ENCODE measurements at places on chromosomes 2 and 18.

- no peak for DNase-seq
These were observed 86.9 kb downstream of the RRM2 start for GRCh38 chr2:10209406-10209935.

DNA sequence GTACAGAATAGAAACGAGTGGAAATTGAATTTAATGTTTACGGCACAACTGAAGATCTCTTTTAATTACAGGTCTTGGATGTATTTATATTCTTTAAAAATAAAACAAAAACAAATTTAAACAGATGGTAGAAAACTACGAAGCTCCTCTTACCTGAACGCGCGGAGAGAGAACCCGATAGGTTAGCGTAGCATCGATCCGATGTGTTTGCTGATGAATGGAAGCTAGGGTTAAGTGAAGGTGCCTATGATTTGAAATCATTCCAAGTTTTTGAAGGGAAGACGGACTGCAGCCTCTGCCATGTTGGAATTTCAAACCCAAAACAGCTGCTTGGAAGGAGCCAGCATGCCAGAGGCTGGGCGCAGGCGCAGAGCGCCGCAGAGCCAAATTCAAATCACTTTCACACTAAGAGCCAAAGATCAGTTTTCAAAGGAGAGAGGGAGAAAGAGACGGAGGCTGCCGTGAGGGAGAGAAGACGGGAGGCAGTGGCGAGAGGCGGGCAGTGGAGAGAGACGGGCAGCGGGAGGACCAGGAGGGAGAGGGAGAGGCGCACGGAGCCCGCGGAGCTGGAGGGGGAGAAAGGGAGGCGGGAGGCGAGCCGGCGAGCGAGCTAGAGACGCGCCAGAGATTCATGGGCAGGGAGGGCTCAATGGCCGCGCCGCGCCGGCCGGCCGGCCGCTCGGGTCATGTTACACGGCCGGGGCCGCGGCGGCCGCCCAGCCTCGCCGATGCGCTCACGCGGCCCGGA lies at the start of gene FIGN:
TSS of gene FIGN (minus strand) at position 324 of the 748 bp plus-strand sequence. CDS start 1,081 bp downstream, outside the sequence.
- DNase-seq: peak; percentile 64

DNA sequence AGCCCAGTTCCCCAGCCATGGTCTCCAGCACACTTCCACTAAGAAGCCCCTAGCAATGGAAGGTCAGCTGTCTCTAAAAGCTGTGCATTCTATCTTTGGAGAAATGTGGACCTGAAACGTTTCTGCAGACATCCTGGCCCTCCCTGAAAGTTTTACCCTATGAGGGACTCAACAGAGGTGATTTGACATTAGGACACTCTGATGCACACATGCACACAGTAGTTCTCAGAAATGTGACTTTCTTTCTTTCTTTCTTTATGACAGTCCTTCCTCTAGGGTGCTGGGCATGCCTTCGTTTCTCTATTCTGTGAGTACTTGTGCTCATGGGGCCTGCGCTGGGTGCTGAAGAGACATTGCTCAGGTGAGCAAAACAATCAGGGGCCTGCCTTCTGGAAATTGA lies 857.3 kb downstream of the RNF144A start:
- no peak for DNase-seq

DNA sequence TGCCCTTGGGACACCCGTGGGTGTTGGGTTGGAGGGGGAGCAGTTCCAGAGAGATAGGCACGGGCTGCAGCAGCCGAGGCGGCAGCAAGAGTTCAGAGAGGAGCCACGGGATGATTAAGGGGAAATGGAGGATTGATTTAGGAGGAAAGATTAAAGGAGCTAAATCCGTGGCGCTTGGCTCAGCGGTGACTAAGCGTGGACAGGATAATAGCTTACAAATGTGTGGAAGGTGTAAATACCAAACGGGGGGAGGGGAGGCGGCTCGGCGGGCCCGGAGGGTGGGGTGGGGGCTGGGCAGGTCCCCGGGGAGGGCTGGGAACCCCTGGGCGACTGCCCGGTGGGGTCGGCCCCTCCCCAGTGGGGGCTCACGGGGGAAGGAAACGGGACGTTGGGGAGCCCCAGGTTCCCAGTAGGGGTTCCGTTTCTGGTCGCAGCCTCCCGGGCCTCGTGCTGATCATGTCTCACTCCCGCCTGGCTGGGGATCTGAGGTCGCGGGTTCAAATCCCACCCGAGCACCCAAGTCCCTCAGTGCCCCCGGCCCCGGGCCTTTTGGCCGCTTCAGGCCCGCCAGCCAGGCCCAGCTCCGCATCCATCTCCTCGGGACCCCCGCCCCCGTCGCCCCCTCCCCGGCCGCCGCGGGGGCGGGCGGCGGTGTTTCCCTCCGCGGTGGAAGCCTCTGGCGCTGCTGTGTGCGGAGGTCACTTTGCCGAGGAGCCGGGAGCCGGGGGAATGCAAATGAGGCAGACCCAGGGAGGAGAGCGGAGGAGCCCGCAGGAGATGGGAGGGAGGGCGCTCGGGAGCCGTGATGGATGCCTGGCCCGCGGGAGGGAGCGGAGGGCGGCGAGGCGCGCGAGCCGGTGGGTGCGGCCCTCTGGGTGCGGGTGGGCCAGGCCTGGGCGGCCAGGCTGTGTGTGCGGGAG lies 8.1 kb downstream of the ASIC4 start:
- DNase-seq: no peak

GRCh38 chr2:72116081-72116533 lies 31.6 kb downstream of the CYP26B1 start:
- DNase-seq: no peak

GRCh38 chr2:234885118-234885517 lies 66.7 kb upstream of the SH3BP4 start:
- no peak for DNase-seq

- DNase-seq: no peak
These were observed 31.7 kb upstream of the KCTD1 start for GRCh38 chr18:26579941-26580618.

DNA sequence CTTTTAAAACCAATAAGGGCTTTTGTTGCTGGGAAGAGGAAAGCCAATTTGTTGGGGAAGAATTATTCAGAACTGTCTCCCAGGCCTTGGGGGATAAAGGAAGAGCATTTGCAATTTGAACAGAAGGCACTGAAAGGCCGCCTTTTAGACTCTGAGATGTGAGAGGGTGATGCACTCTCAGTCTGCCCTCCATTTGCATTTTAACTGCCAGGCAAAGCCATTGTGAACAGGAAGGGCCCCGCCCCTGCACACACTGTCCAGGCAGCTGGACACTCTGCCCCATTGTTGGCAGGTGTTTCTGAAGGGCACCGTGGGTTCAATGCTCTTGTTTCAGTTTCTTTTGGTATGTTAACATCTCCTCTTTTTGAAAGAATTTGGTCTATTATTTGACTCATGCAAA lies 169.5 kb upstream of the COPS8 start:
- DNase-seq: no peak

GRCh38 chr2:143473216-143473615 lies 344.0 kb downstream of the ARHGAP15 start:
- no peak for DNase-seq

DNA sequence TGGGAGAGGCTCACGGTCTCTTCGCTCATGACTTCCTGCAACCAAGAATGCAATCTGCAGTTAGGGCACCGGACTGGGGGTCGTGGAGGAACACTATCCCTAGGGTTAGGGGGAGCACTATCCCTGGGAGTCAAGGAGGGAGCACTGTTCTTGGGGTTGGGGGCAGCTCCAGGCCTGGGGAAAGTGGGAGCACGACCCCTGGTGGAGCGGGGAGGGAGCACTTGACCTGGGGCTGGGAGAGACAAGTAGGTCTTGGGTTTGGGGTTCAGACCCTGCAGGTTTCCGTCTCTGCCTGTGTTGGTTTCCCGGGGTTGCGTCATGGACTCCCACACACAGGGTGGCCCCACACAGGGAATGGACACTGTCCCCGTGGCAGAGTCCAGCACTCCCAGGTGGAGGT lies 133.6 kb downstream of the TPO start:
- DNase-seq: no peak

- DNase-seq: no peak
These were observed 4.5 kb upstream of the IL18RAP start for GRCh38 chr2:102418421-102418961.

DNA sequence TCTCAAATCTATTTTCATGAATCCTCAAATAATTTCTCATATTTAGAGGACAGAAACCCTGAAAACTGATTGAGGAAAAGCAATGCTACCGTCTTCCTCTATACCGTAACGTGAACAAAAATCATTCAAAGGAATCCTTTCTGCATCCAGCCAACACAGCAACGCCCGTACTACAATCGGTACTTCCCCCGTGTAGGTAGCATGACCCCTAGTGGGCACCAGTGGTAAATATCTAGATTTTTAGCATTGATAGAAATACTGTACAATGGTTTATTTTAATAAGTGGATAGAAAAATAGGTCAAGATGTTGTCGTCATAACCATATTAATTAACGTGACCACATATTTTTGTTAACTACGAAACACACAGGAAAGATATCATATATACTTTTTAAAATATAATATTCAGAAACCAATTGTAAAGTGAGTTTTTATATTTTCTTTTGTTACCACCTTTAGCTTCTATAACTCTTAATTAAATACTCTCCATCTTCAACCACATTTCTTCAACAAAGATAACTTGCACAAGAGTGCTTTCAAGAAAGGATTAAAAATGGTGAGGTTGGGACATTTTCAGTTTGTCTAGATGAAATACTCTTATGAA lies 194.1 kb downstream of the SS18 start:
- DNase-seq: peak; percentile 8

GRCh38 chr2:234839285-234839684 lies 112.5 kb upstream of the SH3BP4 start:
- no peak for DNase-seq

DNA sequence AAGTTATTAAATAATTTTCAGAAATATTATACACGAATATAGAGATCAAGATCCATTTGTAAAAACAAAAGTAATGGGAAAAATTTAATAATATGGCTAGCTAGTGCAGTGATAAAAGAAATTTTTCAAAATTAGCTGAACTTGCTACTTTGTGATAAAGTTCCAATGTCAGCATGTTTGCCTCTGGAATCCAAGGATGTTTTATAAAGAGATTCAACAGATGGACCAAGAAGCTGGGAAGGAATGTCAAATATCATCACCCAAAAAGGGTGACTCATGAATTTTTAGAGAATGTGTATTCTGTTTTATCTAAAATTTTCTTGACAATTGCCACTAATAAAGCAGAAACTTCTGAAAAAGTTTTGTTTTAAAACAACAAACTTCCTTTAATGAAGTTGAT lies 95.3 kb downstream of the FSIP2 start:
- no peak for DNase-seq

DNA sequence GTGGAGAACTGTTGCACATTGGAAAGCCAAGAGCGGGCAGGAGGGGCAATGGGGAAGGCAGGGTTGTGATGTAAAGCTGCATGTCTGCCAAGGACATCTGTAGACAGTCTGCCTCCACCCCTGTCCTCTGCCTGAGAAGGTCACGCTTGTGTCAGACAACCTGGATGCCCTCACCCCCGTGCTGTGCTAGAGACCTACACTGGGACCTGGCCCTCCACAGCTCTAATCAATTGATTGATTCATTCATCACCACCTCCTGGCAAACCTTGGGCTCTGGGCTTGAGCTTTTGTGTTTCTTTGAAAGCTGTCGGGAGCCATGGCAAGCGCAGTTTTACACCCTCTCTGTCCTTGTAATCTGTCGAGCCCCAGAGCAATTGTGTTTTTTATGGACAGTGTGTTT lies 41.1 kb downstream of the MARCO start:
- no peak for DNase-seq

DNA sequence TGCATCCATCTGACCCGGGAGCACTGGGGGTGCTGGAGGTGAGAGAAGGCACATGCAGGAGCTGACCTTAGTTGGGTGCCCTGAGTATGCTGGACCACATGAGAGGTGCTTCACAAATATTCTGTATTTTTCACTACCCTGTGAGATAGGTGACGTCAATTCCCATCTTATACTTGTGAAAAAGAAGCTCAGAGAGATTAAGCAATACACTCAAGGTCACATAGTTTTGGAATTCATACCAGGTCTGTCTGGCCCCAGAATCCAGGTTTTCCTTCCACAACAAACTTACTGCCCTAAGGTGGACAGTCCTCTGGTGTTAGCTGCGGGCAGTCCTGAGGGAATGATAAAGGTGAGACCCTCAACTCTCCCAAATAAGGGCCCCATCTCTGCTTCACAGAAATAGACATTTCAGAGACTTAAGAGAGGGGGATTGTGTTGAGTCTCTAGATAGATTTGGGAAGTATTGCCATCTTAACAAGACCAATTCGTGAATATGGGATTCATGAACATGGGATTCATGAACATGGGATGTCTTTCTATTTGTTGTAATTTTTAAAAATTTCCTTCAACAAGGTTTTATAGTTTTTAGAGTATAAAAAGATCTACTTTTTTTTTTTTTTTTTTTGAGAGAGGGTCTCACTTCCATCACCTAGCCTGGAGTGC lies 64.0 kb upstream of the SMAD7 start:
- no peak for DNase-seq

DNA sequence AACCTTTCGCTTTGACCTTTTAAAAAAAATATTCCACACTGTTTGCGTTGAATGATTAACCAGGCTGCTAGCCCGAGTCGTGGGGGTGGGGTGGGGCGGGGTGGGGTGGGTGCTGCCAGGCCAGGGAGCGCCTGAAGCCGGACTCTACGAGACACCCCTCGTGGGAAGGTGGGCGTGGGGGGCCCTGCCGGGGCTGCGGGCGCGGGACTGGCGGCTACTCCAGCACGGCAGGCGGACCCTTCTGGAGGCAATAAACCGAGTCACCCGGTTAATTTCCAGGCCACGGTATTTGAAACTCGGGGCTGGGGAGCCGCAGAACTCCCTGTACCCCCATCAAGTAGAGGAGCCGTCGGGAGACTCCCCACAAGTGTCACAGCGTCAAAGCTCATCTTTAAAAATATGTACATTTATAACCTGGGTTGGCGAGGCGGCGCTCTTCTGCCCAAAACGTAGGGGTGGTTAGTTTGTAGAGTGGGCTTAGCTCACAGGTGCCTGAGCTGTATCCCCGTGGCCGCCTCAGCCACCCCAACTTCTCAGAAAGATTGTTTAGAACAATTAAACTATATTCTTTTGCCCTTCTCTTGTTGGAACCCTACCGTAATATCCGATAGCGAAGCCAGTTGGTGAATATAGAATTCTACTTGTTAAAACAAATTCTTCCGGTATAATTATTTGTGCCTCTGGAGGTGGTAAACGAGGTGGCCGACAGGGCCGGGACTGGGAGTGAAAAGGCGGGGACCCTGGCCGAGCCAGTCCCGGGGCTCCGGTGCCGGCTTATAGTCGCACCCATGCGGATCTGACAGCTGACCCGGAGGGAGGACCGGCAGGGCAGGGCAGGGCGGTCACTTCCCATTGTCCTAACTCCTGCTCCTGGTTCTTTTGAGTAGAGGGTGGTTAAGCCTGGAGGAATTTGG lies 1.4 kb downstream of the B3GNT2 start:
- no peak for DNase-seq

- DNase-seq: peak; percentile 33
These were observed 1.9 kb downstream of the PTMA start for GRCh38 chr2:231709981-231710798.

DNA sequence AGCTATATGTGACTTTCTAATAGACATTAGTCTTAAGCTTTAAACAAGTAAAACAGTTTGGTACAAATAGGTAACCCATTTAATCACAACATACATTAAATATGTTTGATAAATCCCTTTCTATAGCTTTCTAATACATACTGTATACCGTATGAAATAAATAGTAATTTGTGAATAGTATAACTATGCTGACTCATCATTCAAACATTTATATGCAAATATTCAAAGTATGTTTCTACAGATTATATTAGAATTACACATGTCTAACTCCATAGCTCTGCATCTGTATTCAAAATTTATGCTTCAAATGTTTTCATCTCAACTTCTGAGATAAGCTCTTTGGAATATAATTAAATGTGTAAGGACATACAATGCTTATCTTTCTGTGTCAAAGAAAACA lies 142.7 kb upstream of the ZNF804A start:
- no peak for DNase-seq
